ENCODE measurements at places on chromosomes 2 and 18. TPM values are rescaled to one million over a fixed set of nuclear protein-coding genes. Genes with fewer than 3 reads are reported as not detected.

Gene ARMC9
- total RNA-seq = 16.5 TPM

Gene C2orf74
- total RNA-seq = 29.7 TPM

Gene DSG2
- total RNA-seq = 106 TPM

Gene ZNF236
- 15.3 TPM for total RNA-seq

Gene ADRA2B
- total RNA-seq = not detected

Gene FN1
- 636 TPM for total RNA-seq

Gene DDX18
- total RNA-seq = 88.7 TPM

Gene PTPN2
- total RNA-seq = 75.2 TPM

Gene SP5
- total RNA-seq = not detected

Gene TXNDC2
- not detected for total RNA-seq

Gene CREG2
- not detected for total RNA-seq

Gene PAX8
- total RNA-seq = 2.4 TPM

Gene MTA3
- total RNA-seq = 41.4 TPM

Gene DNAJC10
- 281 TPM for total RNA-seq
